ENCODE measurements at places on chromosomes 4 and X. TPM values are rescaled to one million over a fixed set of nuclear protein-coding genes. Genes with fewer than 3 reads are reported as not detected.

Gene GABRG1
- not detected for total RNA-seq

Gene PNMA6F
- total RNA-seq: not detected

Gene PAGE2B
- not detected for total RNA-seq

Gene RNF128
- 1.6 TPM for total RNA-seq

Gene GC
- not detected for total RNA-seq

Gene BTK
- total RNA-seq: not detected

Measured in epithelial cell of alveolus of lung (primary cell).